WERI-Rb-1 (cell line): ENCODE measurements at places on chromosomes 16 and 17.

- DNase-seq, result peak; percentile 66
Measured at GRCh38 chr17:77527836-77528505, 387.2 kb downstream of the SEC14L1 start.

GRCh38 chr16:25228372-25228771 lies 11.6 kb downstream of the AQP8 start:
- no peak for DNase-seq

- DNase-seq, result peak; percentile 56
Measured at GRCh38 chr16:78503602-78504001, 404.1 kb downstream of the WWOX start.

GRCh38 chr17:50779747-50780353 lies 12.5 kb upstream of the ANKRD40CL start:
- no peak for DNase-seq

- DNase-seq, result no peak
Measured at GRCh38 chr16:56198755-56199114, 7.4 kb downstream of the GNAO1 start.
